ENCODE measurements at places on chromosomes 6 and 20.
A peak's percentile ranks its signal among the peaks of the same experiment; 100 is the strongest.

DNA sequence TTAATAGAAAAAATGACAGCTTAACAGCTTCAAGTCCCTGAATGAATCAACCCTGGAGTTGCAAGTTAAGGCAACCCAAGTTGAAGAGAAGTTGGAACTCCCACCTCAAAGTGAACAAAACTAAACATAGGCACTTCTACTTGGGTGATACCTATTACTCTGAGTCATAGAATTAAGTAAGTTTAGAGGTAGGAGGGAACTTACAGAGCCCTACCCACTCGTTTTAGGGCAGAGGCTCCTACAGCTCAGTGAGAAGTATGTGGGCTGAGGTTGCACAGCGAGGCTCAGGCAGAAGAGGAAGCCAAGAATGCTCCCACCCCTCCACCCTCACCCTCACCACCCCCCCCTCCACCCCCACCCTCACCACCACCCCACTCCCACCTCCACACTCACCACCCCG, 42.2 kb downstream of the NFATC2 start:
- DNase-seq = peak; percentile 67

GRCh38 chr6:107334026-107334425, 125.3 kb downstream of the PDSS2 start:
- no peak for DNase-seq

DNA sequence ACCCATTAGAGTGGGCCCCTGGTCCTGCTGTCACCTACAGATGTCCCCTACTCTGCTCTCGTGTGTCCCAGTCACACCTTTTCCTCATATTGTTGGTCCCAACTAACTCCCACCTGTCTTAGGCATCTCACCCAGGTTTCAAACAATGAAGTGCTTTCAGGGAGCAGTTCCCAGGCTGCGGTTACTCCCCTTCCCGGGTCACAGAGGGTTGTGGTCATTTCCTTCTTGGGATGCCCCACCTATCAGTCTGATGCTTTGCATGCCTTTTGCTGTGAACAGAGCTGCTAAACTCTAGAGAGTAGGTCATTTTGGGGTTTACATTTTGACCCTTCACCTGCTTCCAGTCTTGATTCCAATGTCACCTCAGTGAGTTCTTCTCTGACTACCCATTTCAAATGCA, 181.6 kb downstream of the CDC5L start:
- DNase-seq = no peak

GRCh38 chr20:45289942-45290676, 16.5 kb upstream of the RBPJL start:
- peak; percentile 63 for DNase-seq
